ENCODE measurements at places on chromosomes 1 and 21.

- no peak for DNase-seq
These were observed at the start of gene KRTAP12-1 for GRCh38 chr21:44681861-44682579. Gene KRTAP12-1 (minus strand): TSS chr21:44682163. CDS start chr21:44682123, 40 bp downstream.

- DNase-seq = no peak
These were observed 22.6 kb upstream of the PLD5 start for GRCh38 chr1:242546849-242547729.

DNA sequence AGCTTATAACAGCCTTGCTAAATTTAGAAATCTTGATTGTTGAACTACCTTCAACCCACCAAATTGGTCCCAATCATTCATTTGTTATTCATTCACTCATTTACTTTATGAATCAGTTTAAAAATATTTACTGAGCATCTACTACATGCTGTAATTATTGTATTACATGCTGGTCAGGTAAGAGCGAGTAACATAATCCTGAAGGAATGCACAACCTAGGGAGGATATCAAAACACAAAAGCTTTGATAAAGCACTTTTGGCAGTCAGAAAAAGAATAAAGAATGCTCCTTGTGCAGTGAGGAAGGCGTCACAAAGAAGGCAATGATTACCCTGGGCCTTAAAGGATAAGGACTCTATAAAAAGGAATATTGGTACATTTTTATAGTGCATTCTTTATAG is 518.9 kb upstream of the NR5A2 start:
- DNase-seq = no peak

GRCh38 chr21:31346256-31346821 is 2.3 kb upstream of the TIAM1 start:
- DNase-seq = no peak

DNA sequence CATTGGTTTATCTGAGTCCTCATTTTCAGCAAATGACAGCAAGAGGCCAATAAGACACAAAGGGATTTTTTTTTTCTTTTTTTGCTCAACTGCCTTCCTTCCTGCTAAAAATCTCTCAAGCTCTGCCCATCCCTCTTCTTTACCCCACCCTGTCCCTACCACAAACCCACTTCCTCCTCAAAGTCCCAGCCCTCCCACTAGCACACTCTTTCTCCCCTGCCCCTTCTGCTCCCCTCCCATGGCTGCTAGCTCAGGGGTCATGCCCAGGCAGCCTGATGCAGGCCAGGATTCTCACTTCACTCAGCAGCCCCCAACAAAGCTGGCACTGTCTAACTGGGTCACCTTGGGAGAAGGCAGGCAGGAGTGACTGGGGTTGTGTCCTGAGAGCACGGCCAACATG is 28.8 kb upstream of the PPP2R5A start:
- no peak for DNase-seq

GRCh38 chr1:167689567-167689920 is 32.2 kb upstream of the MPZL1 start:
- DNase-seq = no peak

GRCh38 chr1:41492341-41492848 is 7.9 kb upstream of the EDN2 start:
- no peak for DNase-seq

DNA sequence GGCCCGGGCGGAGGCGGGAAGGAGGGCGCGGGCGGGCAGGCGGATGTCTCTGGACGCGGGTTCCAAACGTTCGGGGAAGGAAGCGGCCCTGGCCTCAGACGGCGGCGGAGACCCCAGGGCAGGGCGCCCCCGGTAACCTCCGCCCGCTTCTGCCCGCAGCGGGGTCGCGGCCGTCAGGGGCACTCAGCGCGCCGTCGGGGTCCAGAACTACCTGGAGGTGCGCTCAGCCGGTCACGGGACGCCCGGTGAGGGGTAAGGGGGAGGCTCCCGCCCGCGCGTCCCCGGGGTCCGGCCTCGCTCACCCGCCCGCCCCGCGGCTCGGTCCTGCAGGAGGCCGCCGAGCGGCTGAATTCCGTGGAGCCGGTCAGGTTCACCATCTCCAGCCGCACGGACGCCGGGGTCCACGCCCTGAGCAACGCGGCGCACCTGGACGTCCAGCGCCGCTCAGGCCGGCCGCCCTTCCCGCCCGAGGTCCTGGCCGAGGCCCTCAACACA is 406 bp downstream of the PUSL1 start:
- no peak for DNase-seq

DNA sequence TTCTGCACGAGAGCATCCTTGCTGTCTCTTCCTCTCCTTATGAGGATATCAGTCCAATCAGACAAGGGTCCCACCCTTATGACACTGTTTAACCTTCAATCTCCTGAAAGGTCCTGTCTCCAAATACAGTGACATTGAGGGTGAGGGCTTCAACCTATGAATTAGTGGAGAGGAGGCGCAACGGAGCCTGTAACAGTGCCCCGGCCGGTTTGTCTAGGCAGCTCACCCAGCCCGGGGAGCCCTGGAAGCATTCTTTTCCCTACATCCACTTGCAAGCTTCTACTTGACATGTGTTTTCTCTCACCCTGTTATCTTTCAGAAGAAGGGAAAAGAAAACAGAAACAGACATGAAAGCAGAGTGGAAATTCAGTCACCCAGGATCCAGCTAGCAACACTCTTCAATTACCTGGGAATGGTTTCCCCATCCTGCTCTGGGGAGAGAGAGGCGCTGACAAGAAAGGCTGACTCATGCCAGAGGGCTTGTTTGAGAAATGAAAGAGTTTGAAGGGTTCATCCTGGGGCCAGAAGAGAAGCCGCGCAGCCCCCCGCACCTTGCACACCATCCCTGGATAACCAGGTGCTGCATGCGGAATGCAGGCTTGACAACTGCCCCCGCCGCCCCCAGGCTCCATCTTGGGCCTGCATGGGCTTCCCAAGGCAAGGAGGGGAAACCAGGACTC is 394.9 kb downstream of the NPHP4 start:
- DNase-seq = no peak

- no peak for DNase-seq
These were observed 309 bp downstream of the NSL1 start for GRCh38 chr1:212791261-212791675.

GRCh38 chr1:232239998-232240397 is 389.9 kb downstream of the SIPA1L2 start:
- DNase-seq = no peak

DNA sequence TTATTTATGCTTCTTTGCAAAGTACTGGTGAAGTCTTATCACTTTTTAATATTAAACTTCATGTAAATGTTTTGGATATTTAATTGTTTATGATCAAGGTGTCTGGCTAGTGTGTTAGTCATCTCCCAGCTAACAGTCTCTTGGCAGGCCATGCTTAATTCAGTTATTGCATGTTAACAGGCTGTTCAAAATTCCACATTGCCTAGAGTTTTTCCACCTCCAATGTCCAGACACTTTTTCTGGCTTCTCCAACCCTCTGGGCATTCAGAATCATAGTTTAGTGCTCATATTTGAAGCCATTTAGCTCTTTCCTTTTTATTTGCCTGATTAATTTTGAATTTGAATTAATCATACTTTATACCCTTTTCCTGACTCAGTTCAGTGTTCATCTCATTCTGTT is 69.2 kb downstream of the OLFML2B start:
- no peak for DNase-seq

- no peak for DNase-seq
These were observed 1655.4 kb downstream of the BRINP3 start for GRCh38 chr1:188822248-188822647.

DNA sequence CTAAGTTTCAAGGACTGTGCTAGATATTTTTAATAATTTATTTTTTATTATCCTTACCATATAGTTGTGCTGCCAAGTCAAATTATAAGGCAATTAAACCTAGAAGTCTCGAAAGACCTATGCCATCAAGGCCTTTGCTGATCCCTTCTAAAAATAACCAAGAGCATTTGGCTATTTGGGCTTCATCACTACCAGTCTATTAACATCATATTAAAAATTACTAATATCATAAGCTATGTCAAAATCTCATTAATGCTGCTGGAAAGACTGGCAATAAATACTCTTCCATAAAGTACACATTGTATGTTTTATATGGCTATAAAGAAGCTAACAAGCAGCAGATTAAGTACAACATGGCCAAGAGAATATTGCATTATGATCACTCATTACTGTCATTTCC is 43.0 kb upstream of the MUTYH start:
- DNase-seq = no peak

DNA sequence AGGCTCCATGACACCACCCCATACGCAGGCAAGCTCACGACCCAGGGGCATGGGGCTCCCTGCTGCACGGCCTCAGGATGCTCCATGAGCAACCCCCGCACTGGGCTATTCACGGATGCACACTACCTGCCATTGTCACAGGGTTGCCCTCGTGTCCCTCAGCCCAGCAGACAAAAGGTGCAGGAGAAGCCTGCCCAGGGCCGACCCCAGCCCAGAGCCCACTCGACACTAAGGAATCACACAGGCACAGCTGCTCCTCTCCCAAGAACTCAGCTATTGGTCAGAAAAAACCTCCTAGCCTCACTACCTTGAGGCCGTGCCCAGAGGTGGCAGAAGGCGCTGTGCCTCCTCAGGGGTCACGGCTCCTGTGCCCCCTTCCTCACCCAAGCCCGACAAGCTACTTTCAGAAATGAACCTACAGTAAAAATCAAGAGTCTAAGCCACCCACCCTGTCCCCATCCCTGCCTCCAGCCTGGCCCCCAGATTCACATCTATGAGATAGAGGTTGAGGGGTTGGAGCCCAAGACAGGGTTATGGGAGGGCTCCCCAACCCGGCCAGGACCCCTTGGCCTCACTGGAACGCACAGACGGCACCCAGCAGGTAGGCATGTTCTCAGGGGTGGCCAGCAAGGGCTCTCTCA is 6.4 kb upstream of the SPATC1L start:
- no peak for DNase-seq

DNA sequence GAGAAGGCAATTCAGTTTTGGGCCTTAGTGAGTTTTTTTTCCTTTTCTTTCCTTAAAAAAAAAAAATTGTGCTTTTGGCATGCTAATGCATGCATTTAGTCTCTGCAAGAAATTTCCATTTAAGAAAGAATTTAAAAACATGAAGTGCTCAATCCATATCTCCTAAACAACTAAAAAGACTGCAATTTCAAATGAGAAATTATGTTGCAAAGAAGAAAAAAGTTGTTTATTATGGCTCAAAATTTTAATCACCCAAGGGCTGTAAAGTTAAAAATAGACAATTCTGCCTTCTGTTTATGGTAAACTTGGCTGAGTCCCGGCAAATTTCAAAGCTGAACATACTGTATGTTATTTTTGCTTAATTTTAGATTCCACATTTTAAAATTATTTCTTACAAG is 59.7 kb downstream of the NFIA start:
- no peak for DNase-seq

DNA sequence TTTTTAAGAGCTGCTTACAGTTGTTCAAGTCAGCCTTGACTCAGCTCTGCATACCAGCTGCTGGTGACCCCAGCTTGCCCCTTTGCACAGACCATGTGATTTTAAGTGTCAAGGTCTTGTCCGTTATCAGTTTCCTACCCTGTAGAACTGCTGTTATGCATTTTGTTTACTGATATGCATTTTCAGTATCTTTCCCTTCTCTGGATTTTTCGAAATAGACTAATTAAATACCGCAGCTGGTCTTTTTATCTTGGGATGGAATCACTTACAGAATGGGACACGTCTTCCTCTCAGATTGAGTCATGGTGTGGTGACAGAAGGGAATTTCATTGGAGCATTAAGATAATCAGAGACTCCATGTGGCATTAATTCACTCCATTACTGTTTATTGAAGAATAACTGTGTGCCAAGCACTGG is 145.6 kb downstream of the FMN2 start:
- no peak for DNase-seq

- DNase-seq = no peak
These were observed 52.3 kb upstream of the DUSP10 start for GRCh38 chr1:221794079-221794670.

DNA sequence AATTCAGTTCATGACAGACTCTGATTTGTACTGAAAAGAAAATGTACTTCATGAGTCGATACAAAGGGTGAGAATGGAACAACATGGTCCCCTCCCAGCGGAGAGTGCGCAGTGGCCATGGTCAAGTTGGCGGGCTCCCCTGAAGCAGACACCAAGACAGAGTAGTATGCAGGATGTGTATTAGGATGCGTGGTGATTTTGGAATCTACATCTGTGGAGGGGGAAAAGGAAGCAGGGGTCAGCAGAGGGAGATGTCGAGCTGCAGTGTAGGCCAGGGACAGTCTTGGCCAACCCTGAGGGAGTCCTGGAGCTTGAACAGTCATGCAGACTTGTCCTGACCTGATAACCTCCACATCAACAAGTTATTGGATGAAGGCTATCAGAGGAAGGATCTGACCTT is 481.0 kb downstream of the OMA1 start:
- DNase-seq = no peak

DNA sequence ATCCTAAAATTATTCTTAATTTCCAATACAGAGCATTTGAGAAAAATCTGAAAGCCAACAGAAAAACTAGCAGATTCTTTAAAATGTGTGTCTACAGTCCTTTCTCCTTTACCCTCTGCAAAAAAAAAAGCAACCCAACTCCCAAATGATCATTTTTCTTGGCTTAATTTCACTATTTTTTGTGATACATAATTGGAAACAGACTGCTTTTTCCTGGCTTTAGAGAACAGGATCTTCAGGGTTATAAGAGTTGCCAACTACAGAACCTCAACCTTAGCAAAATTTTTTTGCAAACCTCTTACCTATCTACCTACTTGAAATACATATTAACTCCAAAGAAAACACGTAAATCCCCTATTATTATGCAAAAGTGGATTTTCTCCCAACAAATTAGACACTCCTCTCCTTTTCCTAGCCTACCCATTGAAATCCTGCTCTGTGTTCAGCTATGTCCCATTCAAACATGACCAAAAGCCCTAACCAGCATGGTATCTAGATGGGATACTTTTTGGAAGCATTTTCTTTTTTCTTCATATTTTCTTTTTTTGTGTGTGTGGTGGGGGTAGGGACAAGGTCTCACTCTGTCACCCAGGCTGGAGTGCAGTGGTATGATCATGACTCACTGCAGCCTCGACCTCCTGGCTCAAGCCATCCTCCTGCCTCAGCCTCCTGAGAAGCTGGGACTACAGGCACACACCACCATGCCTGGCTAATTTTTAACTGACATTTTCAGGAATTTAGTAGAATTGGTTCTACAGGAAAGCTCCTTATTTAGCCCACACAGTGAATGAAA is 9.0 kb downstream of the TGFBR3 start:
- DNase-seq = no peak

GRCh38 chr1:234675572-234675971 is 65.6 kb upstream of the IRF2BP2 start:
- DNase-seq = no peak

DNA sequence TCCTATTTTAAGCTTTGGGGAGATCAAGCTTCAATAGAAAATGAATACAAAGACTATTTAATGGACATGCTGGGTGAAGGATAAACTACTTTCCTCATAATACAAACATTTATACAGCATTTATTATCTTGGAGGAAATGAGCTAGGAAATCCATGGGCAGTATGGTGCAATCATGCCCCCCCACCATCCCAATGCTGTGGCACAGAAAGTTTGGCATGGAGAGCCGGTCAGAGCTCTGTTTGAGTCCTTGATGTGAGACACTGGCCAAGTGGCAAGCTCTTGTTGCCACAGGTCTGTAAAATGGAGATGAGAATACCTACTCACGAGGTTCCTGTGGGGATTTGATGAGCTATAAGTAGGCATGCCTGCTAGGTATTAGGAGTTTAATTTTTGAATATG is 120.6 kb downstream of the MAB21L3 start:
- DNase-seq = no peak

- DNase-seq = no peak
These were observed 424.6 kb upstream of the CHRM3 start for GRCh38 chr1:238961790-238962189.

GRCh38 chr1:244869364-244869827 is 5.1 kb upstream of the HNRNPU start:
- no peak for DNase-seq

- DNase-seq = no peak
These were observed 10.8 kb upstream of the PSMD4 start for GRCh38 chr1:151243683-151244216.

- no peak for DNase-seq
These were observed 73.3 kb upstream of the KLHDC7A start for GRCh38 chr1:18407166-18408045.

Data from stimulated activated CD4-positive, alpha-beta T cell treated with anti-CD3 and anti-CD28 coated beads, Interleukin-1b, Interleukin-23, amount 100 ng/mL, for 1 hour (primary cell).